ENCODE measurements at places on chromosomes 3 and 15.

DNA sequence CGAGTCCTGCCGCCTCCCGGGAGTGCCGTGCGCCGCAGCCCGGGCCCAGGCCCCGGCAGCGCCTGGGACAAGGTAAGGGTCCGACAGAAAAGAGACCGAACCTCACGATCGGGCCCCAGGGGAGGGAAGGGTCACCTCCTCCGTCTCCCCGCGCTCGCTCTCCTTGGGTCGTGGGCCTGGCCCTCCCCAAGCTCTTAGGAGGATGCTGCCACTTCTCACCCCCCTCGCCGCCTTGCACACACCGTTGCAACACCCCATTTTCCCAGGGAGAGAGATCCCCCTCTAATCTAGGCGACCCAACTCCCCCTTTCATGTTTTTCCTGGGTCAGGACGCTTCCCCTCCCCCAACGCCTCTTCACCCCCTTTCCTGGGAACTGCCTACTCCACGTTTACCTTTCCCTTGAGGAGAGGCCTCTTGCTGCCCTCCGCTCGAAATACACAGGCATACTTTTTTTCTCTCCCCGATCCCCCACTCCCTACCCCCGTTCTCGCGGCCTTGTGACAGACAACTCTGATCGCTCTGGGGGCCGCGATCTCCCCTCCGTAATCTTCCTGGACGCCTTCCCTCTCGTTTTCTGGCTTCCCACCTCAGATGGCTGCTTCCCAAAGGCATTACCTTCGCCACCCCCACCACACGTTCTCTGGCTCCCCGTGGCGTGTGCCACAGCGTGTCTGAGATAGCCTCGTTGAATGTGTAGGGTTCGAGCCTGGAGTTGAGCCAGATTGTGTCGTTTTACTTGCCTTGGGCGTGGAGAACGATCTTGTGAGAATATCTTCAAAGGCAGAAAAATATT lies 688 bp downstream of the SETD5 start:
- peak; percentile 26 for DNase-seq

DNA sequence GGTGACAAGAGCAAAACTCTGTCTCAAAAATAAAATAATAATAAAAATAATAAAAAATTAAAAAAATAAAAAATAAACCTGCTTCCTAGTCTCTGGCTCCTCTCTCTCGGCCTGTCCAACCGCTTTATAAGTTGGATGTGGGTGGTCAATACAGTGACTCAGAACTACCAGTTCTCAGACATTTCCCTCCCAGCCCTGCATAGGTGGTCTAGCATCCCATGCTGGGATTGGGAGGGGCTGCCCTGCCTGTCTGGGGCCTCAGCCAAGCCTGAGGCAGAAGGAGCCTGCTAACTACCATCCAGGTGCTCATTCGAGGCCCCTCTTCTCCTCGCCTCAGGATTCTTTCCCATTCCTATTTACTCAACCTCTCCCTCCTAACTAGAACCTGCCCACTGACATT lies 33.3 kb upstream of the BLM start:
- DNase-seq = no peak

DNA sequence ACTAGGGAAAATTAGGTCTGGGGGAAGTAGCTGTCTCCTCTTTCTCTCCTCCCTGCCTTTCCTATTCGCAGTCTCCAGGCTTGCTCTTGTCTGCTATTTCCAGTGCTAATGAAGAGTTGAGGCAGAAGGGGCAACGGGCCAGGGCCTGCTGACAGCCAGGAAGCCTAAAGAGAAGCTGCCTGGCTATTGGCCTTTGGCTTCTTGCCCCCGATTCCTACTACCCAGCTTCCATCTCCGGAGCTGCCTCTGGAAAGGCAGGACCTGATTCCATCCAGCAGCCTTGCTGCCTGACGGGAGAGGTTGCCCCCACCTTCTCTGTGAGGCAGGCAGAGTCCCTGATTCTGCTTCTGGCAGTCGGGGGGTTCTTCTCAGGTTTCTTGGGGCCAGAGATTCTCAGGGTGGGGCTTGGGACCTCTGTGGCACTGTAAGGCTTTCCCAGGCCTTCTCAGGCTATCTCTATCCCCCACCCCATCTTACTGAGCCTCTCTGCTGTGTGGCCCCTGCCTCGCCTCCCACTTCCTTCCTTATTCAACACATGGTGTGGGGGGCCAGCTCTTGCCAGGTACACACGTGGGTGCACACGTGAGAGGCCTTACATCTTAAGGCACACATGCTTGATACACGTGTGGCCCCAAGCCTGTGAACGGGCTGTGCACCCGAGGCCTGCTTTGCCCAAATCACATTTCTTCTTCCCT lies 18.2 kb upstream of the JMJD7 start:
- no peak for DNase-seq

DNA sequence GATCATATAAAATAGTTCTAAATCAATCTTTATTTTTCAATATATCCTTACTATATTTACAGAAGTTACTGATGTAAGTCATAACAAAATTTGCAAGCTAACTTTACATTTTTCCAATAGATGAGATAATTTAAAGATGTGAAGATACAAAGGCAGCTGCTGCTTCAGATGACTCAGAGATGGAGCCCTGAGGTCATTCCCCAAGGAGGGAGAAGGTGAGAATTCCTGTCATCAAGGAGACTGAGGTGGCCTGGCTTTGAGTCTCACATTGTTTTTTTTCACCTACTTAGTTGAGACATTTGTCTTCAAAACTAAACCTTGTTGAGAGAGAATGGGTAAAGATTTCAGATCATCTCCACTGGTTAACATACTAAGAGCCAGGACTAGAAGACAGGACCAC lies 3.9 kb upstream of the SAMD7 start:
- no peak for DNase-seq

DNA sequence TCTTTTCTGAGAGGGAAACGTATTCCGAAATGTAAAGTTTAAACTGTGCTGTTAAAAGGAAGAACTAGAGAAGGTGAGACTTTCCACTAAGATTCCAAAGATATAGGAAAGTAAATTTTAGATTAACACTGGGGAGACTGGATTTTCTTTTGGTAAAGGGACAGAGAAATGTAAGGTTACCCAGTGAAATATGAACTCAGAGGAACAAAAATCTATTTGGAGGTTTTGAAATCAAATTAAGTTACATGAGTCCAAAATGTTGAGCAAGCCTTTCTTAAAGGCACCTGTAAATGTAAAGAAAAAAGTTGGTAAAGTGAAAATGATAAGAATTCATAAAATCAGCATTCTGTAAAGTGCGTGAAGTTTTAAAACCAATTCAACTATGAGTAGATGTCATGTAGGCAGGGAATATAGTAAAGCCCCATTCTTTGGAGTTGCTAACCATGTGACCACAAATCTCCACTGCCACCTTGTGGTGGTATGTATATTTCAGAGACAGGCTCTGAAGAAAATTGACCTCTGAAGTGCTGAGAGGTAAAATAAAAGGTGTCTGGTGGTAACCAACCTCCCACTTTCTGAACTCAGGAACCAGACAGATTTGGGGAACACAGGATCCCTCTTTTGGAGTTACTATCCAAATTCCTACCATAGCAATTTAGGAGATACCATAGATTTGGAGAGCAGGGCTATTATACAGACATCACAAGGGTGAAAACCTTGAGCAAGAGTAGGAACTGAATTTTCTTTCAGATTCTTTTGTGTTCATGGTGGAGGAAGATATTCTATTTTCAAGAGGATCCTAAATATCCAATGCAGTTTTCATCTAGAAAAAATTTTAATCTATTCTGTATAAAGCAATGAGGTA lies 215.3 kb downstream of the ROBO2 start:
- DNase-seq = peak; percentile 45

- DNase-seq = no peak
These were observed 5.2 kb upstream of the RLBP1 start for GRCh38 chr15:89226359-89227221.

GRCh38 chr3:30503446-30503845 lies 103.0 kb upstream of the TGFBR2 start:
- no peak for DNase-seq

DNA sequence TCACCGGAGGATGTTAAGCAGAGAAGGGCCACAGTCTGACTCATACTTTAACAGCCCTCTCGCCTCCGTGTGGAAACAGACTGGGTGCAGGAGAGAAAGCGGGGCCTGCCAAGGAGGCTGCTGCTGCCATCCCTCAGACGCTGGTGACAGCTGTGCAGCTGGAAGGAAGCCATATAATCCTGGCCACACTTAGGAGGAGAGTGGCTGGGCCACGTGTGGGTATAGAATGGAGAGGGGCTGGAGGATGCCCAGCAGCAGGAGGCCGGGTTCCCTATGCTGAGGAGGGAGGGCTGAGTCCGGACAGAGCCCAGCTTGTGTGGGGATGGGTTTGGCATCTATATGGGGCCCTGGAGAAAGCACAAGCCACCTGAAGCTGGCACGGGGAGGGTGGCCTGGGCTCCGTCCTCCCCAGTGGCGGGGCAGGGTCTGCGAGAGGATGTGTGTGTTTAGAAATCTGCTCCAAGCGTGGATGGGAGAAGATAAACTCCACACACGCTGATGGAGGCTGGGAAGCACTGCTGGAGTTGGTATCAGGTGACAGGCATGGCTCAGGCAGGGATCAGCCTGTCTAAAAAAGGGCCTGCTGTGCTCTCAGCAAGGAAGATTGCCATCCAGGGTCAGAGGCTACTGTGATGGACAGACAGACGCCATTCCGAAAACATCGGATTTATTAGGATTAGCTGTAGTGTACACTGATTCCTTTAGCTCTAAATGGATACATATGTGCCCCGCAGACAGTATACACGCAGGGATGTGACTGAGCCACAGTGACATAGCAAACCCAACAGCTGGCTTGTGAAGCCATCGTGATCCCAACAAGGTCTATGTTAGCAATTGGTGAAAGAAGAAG lies 15.9 kb downstream of the ABTB1 start:
- DNase-seq = peak; percentile 7

GRCh38 chr3:107284612-107285011 lies 92.6 kb upstream of the CCDC54 start:
- no peak for DNase-seq

DNA sequence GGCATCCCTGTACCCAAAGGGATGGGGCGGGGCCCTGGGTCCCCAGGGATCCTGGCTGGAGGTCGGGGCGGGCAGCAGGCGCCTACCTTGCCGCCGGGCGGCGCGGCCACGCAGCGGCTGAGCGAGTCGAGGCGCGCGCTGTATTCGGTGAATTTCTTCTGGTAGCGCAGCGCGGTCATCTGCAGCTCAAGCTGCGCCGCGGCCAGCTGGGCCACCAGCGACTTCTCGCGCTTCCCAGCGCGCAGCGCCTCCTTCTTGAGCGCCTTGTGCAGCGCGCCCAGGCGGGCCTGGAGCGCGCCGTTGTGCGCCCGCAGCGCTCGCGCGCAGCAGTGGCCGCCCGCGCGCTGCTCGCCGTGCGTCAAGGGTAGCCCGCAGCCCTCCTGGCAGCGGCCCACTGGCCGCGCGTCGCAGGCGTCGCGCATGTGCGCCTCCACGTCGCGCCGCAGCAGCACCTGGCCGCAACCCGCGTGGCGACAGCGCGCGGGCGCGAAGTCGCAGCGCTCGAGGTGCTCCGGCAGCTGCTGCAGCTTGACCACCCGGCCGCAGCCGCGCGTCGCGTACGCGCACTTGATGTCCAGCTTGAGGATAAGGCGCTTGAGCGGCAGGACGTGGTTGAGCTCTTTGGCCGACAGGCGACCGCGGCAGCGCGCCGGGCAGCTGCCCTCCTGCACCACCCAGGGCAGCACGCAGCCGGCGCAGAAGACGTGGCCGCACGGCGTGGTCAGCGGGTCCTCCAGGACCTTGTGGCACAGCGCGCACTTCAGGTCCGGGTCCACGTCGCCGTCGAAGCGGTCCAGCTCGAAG lies 522 bp downstream of the PDZRN3 start:
- DNase-seq = peak; percentile 70

DNA sequence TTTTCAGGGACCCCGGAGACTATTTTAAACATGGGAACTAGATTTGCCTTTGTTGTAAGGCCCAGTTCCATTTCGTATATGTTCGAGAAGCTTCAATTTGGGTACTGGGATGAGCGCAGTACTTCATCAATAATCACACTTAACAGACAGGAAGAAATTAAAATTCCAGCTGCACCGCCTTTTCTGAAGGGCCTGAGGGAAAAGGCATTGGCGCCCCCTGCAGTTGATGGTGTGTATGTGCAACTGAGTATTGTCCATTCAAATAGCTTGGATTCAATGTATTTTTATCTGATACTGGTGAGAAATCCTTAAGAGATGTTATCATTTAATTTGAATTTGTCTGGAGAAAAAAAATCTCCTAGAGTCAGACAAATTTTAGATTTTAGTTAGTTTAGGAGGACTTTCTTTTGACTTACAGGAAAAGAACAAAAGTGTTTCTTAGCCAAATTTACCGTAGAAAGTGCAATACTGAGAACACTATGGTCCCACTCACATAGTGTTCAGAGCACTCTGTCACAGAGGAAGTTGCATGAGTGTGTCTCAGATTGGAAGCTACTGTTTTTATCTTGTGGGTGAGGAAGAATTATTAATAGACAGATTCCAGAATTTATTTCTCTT lies 5.4 kb upstream of the ALDH1A2 start:
- DNase-seq = peak; percentile 69

- DNase-seq = no peak
These were observed 546.6 kb downstream of the MFSD1 start for GRCh38 chr3:159348431-159348830.

DNA sequence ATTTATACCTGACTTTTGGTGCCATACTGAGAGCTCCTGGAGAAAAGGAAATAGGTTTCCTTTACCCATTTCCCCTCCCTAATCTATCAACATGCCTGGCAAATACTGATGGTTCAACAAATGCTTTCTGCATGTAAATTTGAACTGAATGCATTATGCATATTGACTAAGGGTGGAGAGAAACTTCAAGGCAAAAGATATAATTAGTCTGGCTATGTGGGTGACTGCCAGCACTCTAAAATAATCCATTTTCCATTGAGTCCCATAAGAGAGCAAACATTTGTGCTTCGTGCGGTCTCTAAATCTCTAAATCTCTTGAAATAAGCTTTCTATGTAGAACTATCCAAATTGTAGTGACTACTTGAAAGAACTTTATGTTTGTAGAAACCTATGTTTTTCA lies 451.3 kb upstream of the LMCD1 start:
- no peak for DNase-seq

- DNase-seq = no peak
These were observed 31.8 kb downstream of the IQGAP1 start for GRCh38 chr15:90419738-90420406.

DNA sequence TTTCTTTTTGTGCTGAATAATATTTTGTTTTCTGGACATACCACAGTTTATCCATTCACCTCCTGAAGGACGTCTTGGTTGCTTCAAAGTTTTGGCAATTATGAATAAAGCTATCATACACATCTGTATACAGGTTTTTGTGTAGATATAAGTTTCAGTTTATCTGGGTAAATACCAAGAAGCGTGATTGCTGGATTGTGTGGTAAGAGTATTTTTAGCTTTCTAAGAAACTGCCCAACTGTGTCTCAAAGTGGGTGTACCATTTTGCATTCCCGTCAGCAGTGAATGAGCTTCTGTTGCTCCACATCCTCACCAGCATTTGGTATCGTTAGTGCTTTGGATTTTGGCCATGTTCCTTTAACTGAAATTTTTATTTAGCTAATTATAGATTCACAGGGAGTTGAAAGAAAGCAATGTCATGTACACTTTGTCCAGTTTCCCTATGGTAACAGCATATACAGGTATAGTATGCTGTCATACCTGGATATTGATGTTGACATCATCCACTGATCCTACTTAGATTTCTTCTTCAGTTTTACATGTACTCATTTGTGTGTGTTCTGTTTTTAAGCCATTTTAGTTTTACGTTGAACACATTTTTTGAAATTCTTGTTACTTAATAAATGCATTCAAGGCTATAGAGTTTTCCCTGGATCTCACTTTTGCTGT lies 11.9 kb downstream of the ARID3B start:
- DNase-seq = no peak

GRCh38 chr3:72036899-72037298 lies 252.0 kb upstream of the PROK2 start:
- no peak for DNase-seq

- no peak for DNase-seq
These were observed 65.9 kb downstream of the HACD2 start for GRCh38 chr3:123518892-123519485.
